ENCODE measurements at places on chromosomes 3 and 15. TPM values are rescaled to one million over a fixed set of nuclear protein-coding genes. Genes with fewer than 3 reads are reported as not detected.

DNA sequence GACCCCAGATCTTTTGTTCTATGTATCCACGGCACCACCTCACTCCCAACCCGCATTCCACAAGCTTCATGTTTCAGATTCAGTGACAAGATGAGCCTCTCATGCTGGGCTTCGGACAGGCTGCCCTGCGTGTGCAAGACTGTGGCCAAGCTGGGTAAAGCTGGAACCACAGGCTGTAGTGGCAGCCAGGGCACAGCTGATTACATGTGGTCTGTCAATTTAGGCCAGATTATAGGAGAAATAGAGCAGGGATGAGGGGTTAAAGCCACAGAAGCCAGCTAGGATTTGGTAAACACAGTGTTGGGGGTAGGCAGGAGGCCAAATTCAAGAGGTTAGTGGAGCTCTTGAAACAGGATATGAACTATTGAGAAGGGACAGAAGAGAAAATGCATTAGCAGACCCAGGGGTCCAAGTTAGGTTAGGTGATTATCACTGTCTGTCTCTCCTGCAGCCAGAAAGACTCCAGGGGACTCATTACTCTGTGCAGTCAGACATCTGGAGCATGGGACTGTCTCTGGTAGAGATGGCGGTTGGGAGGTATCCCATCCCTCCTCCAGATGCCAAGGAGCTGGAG lies 12.9 kb downstream of the SNAPC5 start:
- no peaks in the 10 kb centered on the region for H3K27me3 ChIP-seq
- no peak overlapping the region for H3K27ac ChIP-seq
- no peaks in the 10 kb centered on the region for H3K36me3 ChIP-seq
- H3K4me3 ChIP-seq = no peak overlapping the region
- DNase-seq = no peak

DNA sequence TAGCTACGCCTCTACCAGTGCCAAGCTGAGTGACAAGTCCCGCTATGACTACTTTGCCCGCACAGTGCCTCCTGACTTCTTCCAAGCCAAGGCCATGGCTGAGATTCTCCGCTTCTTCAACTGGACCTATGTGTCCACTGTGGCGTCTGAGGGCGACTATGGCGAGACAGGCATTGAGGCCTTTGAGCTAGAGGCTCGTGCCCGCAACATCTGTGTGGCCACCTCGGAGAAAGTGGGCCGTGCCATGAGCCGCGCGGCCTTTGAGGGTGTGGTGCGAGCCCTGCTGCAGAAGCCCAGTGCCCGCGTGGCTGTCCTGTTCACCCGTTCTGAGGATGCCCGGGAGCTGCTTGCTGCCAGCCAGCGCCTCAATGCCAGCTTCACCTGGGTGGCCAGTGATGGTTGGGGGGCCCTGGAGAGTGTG lies 5.7 kb downstream of the GRM2 start:
- no peak for DNase-seq
- H3K27me3 ChIP-seq = no peaks in the 10 kb centered on the region
- H3K4me3 ChIP-seq = no peak overlapping the region
- H3K4me1 ChIP-seq = no peaks in the 10 kb centered on the region
- no peaks in the 10 kb centered on the region for H3K36me3 ChIP-seq
- no peak overlapping the region for H3K27ac ChIP-seq

GRCh38 chr15:74194572-74195559 lies 7.7 kb downstream of the STRA6 start:
- no peak overlapping the region for H3K27ac ChIP-seq
- H3K27me3 ChIP-seq = no peaks in the 10 kb centered on the region
- DNase-seq = no peak
- no peaks in the 10 kb centered on the region for H3K4me1 ChIP-seq
- H3K36me3 ChIP-seq = no peaks in the 10 kb centered on the region

DNA sequence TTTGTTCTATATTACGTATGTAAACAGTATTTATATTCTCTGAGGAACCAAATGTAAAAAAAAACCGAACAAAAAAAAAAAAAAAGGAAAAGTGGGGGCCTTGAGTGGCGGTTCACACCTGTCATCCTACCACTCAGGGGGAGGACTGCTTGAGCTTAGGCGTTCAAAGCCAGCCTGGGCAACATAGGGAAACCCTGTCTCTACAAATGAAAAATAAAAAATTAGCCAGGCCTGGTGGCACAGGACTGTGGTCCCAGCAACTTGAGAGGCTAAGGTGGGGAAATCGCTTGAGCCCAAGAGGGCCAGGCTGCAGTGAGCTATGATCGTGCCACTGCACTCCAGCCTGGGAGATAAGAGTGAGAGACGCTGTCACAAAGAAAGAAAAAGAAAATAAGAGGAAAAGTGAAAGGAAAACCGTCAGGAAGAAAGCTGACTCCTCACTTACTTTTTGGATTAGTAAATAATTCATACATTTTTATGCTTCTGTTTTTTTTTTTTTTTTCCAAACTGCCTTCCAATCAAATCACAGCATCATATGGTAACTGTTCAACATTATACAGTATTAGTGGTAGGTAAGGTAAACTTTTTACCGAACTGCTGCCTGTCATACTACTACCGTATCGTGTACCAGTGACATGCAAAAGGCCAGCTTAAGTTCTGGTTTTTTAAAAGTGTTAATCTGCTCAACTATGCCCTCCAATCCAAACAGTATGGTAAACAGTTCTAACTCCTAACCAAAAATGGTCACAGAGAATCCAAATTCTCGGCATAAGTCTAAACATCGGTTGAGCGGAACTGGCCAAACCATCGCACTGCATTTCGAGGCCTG lies 1.2 kb downstream of the PHC3 start:
- peaks cover 27% of the 10 kb centered on the region for H3K36me3 ChIP-seq
- no peaks in the 10 kb centered on the region for H3K27me3 ChIP-seq
- peak overlapping the region; percentile 97 for H3K4me3 ChIP-seq
- DNase-seq = no peak

GRCh38 chr15:53758412-53758811 lies 1.1 kb downstream of the WDR72 start:
- no peaks in the 10 kb centered on the region for H3K36me3 ChIP-seq
- DNase-seq = no peak
- H3K27me3 ChIP-seq = no peaks in the 10 kb centered on the region
- no peak overlapping the region for H3K27ac ChIP-seq

DNA sequence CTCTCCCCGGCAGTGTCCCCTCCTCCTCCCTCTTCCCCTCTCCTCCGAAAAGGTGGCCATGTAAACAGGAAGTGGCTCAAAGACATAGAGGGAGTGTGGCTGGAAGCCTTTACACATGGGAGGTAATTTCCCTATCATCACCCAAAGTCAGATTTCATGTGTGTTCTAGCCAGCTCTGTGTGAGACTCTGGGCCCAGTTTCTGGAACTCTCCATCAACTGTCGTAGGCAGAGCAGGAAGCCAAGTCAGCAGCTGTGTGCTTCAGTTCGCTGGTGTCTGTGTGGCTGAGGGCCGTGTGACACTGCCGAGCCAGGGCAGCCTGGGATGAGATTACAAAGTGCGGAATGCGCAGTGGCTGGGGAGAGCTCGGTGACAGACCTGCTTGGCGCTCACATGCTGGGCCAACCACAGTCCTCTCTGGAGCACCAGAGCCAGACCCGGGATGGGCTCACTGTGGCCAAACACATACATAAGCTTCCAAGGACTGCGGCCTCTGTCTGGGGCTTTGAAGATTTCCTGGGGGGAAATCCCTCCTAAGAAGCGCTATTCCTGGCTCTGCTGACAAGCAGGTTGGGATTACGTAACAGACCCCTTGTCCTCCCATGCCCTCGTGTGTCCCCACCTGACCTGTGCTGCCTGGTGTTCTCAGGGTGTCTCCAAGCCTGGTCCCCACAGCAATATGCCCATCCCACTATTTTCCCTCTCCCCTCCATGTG lies 50.7 kb downstream of the UMPS start:
- H3K27me3 ChIP-seq = no peaks in the 10 kb centered on the region
- H3K36me3 ChIP-seq = no peaks in the 10 kb centered on the region
- DNase-seq = no peak
- no peaks in the 10 kb centered on the region for H3K4me1 ChIP-seq
- H3K27ac ChIP-seq = no peak overlapping the region
- H3K4me3 ChIP-seq = no peak overlapping the region

- peaks cover 10% of the 10 kb centered on the region for H3K4me1 ChIP-seq
- peak; percentile 79 for DNase-seq
- peak within 1 kb of the TSS; percentile 77 for H3K4me3 ChIP-seq
Observed at GRCh38 chr3:44477312-44478030, at the start of gene ZNF445. Gene ZNF445, minus strand, starts transcription at chr3:44477670. Its CDS starts 22,121 bp downstream, at chr3:44455549.

DNA sequence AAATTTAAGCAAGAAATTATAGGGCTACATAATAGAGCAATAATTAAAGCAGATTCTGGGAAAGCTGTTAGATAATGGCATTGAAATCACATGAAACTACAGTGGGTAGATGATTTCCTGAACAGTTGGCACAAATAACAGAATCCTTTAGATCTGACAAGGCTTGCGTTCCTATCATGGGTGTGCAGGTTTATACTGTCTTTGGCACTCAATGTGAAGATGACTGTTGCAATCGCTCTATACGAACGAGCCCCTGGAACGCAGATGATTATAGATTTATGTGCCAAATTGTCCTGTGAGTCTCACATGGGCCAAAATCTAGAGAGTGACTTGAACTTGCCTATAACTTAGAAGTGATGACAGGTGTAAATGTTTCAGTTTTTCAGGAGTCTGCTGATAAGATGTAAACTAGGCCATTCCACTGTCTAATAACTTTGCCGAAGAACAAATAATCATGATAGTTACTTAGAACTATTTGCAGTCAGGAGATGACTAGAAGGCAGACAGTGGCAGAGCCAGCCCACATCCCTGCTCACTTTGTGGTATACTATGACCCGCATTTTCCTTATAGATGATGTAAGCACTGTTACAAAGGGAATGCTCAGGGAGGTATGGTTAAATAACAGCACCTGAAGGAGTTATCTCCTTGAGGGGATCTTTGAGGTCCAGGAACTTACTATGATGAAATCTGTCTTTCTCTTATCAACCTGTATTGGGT lies 30.5 kb upstream of the TRPC1 start:
- no peak overlapping the region for H3K27ac ChIP-seq
- no peaks in the 10 kb centered on the region for H3K4me1 ChIP-seq
- H3K27me3 ChIP-seq = no peaks in the 10 kb centered on the region
- DNase-seq = no peak
- H3K36me3 ChIP-seq = no peaks in the 10 kb centered on the region
- H3K4me3 ChIP-seq = no peak overlapping the region

DNA sequence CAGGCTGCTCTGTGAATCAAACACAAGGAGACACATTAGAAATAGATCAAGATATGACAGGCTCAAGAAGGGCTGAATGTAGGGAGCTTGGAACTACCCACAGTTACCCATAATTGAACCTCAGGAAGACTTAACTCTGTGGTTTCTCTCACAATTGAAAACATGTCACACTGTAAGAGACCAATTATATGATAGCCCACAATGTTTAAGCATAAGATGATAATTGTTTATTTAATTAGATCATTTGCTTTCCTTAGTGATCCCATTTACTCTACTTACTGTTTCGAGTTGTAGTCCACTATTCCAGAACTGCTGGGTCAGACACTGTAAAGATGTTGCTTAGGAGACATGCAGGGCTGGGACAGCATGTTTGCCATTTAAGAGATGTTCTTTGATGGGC lies 201.3 kb upstream of the RARB start:
- no peaks in the 10 kb centered on the region for H3K4me1 ChIP-seq
- no peak overlapping the region for H3K4me3 ChIP-seq

- H3K27ac ChIP-seq = no peak overlapping the region
- H3K4me1 ChIP-seq = no peaks in the 10 kb centered on the region
- no peaks in the 10 kb centered on the region for H3K27me3 ChIP-seq
- no peaks in the 10 kb centered on the region for H3K36me3 ChIP-seq
- H3K4me3 ChIP-seq = no peak overlapping the region
Observed at GRCh38 chr15:40257656-40258450, 19.0 kb downstream of the PAK6 start.

- no peaks in the 10 kb centered on the region for H3K4me1 ChIP-seq
- no peak for DNase-seq
- no peaks in the 10 kb centered on the region for H3K27me3 ChIP-seq
Observed at GRCh38 chr3:42572278-42572677, 9.5 kb downstream of the SEC22C start.

GRCh38 chr3:126421573-126422119 lies 26.9 kb downstream of the CFAP100 start:
- H3K4me3 ChIP-seq = no peak overlapping the region
- H3K36me3 ChIP-seq = no peaks in the 10 kb centered on the region
- H3K27me3 ChIP-seq = no peaks in the 10 kb centered on the region
- no peak for DNase-seq
- no peak overlapping the region for H3K27ac ChIP-seq

DNA sequence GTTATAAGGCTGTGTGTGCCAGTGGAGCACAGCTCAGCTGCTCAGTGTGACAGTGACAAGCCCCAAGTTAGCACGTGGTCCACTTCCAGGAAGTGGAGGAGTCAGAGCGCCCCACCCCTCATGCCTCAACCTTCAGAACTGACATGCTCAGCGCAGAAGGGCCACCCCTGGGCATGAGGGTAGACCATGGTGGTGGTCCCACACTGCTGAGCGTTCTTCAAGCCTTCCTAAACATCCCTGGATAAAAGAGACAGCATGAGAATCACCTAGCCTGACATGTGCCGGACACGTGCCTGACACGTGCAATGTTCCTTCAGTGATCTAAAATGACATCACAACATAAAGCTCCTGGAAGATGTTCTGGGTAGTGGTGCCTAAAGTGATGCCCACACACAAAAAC lies 16.8 kb downstream of the ATP10A start:
- H3K27me3 ChIP-seq = no peaks in the 10 kb centered on the region
- H3K36me3 ChIP-seq = no peaks in the 10 kb centered on the region
- no peak overlapping the region for H3K27ac ChIP-seq
- no peak overlapping the region for H3K4me3 ChIP-seq

CTXND1 gene
- polyA plus RNA-seq = 1.4 TPM

NR2E3 gene
- polyA plus RNA-seq = 0.59 TPM

CFAP44 gene
- polyA plus RNA-seq = 15.4 TPM

CFAP161 gene
- polyA plus RNA-seq = 0.12 TPM

TIMP4 gene
- polyA plus RNA-seq = 2.1 TPM

SYNPR gene
- not detected for polyA plus RNA-seq

UPK1B gene
- 3.7 TPM for polyA plus RNA-seq
